Activated T-cell treated with anti-CD3 and anti-CD28 coated beads, Interleukin-2, amount 50 U/mL, for 72 hours (primary cell): ENCODE measurements at places on chromosomes 4 and X. TPM values are rescaled to one million over a fixed set of nuclear protein-coding genes. Genes with fewer than 3 reads are reported as not detected.

DNA sequence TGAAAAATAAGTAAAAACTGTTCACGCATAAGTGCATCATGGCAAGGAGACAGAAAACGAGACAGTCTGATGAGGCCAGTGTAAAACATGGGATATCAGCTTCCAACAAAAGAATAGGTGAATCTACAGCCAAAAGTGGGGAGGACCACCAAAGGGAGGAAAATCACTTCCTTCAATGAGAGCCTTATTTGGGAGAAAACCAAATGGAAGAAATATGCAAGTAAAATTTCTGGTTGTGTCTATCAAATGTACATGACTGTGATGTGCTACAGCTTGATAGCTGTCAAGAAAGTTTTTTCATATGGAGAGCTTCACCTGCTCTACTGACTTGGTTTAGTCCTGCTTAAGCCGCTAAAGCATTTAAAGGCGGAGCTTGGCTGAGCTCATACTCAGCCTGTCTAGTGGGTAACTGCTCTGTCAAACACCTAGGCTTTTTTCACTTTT lies 66.2 kb downstream of the MAGEA1 start:
- H3K27me3 ChIP-seq, result peaks cover 63% of the 10 kb centered on the region
- no peaks in the 10 kb centered on the region for H3K36me3 ChIP-seq
- DNase-seq, result no peak
- H3K27ac ChIP-seq, result no peak overlapping the region

DNA sequence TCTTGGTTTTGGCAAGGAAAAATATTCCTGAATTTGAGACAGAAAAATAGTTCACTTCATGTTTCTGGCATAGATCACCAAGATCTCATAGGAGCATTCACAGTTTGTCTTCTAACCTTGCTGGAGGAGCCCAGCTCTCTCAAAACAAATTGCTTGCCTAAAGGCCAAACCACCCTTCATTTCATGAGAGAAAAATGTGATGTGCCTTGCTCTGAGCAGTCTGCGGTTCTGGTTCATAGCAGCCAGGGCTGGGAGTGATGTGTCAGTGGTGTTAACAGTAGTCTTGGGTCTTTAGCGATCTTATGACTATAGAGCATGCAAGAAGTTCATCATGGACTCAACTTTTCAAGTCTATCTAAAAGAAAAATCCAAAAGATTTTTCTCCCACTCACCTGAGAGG lies 183.3 kb downstream of the DCLK2 start:
- H3K4me3 ChIP-seq, result no peak overlapping the region
- H3K4me1 ChIP-seq, result no peaks in the 10 kb centered on the region
- no peak for DNase-seq
- H3K36me3 ChIP-seq, result no peaks in the 10 kb centered on the region

DNA sequence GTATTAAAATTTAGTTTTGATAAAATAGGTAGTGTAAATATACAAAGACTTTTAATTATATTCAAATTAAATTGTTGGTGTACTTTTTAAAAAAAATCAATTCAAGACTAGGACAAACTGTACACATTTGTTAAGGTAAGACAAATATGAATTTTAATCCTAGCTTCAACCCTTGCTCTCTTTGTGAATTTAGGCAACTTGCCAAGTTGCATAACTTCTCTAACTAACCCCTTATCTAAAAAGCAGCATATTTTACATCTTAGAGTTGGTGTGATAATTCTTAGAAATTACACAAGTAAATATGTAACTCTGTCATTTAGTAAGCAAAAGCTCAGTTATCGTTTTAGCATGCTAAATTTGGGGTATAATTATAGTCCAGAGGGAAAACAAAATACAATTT lies 78.1 kb upstream of the FSTL5 start:
- no peak overlapping the region for H3K27ac ChIP-seq
- no peak for DNase-seq
- H3K4me1 ChIP-seq, result no peaks in the 10 kb centered on the region
- no peaks in the 10 kb centered on the region for H3K36me3 ChIP-seq
- H3K4me3 ChIP-seq, result no peak overlapping the region

DNA sequence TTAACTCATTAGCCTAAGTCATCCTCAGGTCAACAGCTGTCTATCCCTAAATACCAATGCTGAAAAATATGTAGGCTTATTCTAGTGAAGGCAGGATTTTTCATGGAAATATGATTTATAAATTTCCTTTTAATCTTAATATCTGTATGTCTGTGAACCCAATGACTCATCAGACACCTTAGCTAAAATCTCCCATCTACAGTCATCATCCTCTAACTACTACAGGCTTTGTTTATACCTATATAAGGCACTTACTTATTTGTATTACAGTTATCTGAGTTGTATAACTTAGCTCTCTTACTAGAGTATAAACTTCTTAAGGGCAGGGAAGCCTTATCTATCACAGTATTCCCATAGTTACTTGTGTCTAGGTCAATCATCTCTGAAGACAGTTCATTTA lies 24.2 kb downstream of the AMMECR1 start:
- H3K4me3 ChIP-seq, result no peak overlapping the region
- H3K36me3 ChIP-seq, result peaks cover 2% of the 10 kb centered on the region
- peaks cover 13% of the 10 kb centered on the region for H3K27me3 ChIP-seq

- no peaks in the 10 kb centered on the region for H3K4me1 ChIP-seq
- no peak overlapping the region for H3K4me3 ChIP-seq
- H3K27me3 ChIP-seq, result peaks cover 4% of the 10 kb centered on the region
- H3K36me3 ChIP-seq, result peaks cover 1% of the 10 kb centered on the region
- no peak for DNase-seq
- H3K27ac ChIP-seq, result no peak overlapping the region
These were observed 29.6 kb downstream of the MED14 start for GRCh38 chrX:40705658-40706312.

The SOWAHB gene
- total RNA-seq, result not detected

DNA sequence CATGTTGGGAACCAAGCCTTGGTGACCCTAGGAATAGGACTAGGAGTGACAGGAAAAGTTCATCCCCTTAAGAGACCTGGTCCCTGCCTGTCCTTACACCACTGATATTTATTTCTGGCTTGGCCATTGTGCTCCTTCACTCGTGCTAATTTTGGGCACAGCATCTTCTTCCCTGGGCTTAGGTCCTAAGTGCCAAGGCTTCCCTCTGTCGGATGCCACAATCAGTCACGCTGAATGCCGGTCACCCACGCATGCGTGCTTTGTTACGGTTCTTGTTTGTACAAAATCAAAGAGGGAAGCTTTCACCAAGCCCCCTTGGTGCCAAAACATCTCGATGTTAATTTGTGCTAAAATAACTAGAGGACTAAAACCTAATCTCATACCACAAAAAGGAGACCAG lies 17.4 kb upstream of the MAP3K15 start:
- no peaks in the 10 kb centered on the region for H3K27me3 ChIP-seq
- H3K4me3 ChIP-seq, result no peak overlapping the region
- H3K27ac ChIP-seq, result no peak overlapping the region
- no peaks in the 10 kb centered on the region for H3K4me1 ChIP-seq
- no peaks in the 10 kb centered on the region for H3K36me3 ChIP-seq

The ARAP2 gene
- 70.8 TPM for total RNA-seq

DNA sequence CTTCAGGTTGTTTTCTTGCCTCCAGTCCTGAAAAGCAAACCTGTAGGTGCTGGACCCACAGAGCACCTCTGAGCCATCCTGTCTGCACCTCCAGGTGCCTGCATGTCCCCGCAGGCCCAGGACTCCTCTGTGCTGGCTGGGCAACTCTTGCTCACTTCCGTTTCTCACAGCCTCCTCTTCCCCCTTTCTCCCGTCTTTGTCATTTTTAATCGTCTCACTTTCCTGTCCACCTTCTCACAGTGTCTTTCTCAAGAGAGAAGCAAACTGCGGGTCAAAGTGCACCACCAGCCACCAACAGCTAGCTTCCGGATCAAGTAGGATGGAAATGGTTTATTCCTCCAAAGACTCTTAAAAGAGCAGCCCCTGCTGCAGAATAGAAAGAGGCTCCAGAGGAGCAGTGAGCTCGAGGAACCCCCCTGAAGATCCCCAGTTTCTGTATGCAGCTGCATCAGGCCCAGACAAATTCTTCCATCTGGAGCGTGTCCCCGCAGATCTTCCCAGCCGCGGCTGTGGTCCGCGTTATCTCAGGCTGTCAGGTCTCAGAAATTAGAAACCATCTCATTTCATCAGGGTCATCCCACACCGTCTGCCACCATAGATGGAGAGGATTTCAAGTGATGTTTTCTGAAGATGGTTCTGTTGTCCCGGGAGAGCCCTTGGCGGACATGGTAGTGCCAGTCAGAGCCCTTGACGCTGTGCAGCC lies 87.7 kb downstream of the FHDC1 start:
- peaks cover under 1% of the 10 kb centered on the region for H3K36me3 ChIP-seq
- no peak overlapping the region for H3K27ac ChIP-seq
- peaks cover 12% of the 10 kb centered on the region for H3K4me1 ChIP-seq
- DNase-seq, result no peak
- H3K4me3 ChIP-seq, result no peak overlapping the region
- no peaks in the 10 kb centered on the region for H3K27me3 ChIP-seq

DNA sequence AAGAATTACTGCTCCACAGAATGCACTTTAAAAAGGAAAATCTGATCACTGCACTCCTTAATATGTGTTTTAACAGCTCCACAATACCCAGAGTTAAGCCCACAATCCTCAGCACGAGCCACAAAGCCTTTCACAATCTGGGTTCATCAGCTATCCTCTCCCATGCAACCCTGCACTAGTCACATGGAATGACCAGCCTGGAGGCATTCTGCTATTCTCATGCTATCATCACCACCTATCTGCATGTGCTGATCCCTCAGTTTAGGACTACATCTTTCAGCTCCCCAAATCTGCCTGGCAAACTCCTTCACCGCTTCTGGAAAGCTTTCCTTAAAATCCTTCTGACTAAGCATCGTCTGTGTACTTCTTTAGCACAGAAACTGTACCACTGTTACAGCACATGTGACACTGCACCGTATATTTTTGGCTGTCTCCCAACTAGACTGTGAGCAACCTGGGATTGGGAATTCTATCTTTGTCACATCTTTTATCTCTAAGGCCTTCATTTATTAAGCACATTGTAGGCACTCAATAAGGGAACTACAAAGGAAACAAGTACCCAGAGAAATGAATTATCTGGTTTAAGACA lies 18.3 kb upstream of the EIF1AX start:
- peaks cover 5% of the 10 kb centered on the region for H3K27me3 ChIP-seq
- DNase-seq, result no peak
- H3K4me3 ChIP-seq, result no peak overlapping the region
- no peak overlapping the region for H3K27ac ChIP-seq
- H3K4me1 ChIP-seq, result no peaks in the 10 kb centered on the region
- peaks cover 9% of the 10 kb centered on the region for H3K36me3 ChIP-seq

- no peaks in the 10 kb centered on the region for H3K4me1 ChIP-seq
- H3K27me3 ChIP-seq, result no peaks in the 10 kb centered on the region
- no peak overlapping the region for H3K4me3 ChIP-seq
- DNase-seq, result no peak
These were observed 77.2 kb upstream of the ADRA2C start for GRCh38 chr4:3689006-3689405.

The REPS2 gene
- 0.67 TPM for total RNA-seq
